Sciatic nerve (tissue), 2 donors: ENCODE measurements at places on chromosomes 4 and X.

GRCh38 chr4:109256818-109257217 lies 45.6 kb downstream of the COL25A1 start:
- DNase-seq = no peak

- DNase-seq = no peak
These were observed 6.3 kb upstream of the HPRT1 start for GRCh38 chrX:134453631-134454030.

- DNase-seq = peak; percentile 58
These were observed 36.9 kb downstream of the EVC start for GRCh38 chr4:5747738-5748375.

DNA sequence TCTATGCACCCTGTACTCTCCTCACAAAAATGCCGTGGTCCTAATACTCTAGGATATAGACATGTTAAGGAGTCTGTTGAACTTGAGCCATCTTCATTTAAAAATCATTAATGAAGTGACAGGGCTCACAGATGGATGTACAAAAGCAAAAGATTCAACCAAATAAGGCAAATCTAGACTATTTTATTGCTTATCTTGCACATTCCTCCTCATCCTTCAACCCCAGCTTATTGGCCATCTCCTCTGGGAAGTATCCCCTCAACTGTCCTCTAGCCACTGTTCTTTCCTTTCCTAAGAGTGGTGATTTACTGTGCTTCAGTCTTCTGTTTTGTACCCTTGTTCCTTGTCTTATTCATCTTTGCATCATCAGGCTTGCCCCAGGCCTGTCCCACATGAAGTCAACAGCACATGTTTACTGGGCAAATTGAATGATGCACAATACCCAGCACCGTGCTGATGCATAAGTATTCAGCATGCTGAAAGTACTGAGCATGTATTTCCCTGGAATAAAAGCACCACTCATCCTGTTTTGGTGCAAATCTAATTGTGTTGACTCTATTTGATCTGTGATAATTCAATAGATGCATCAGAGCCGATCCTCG lies 287.3 kb upstream of the CLNK start:
- DNase-seq = no peak

DNA sequence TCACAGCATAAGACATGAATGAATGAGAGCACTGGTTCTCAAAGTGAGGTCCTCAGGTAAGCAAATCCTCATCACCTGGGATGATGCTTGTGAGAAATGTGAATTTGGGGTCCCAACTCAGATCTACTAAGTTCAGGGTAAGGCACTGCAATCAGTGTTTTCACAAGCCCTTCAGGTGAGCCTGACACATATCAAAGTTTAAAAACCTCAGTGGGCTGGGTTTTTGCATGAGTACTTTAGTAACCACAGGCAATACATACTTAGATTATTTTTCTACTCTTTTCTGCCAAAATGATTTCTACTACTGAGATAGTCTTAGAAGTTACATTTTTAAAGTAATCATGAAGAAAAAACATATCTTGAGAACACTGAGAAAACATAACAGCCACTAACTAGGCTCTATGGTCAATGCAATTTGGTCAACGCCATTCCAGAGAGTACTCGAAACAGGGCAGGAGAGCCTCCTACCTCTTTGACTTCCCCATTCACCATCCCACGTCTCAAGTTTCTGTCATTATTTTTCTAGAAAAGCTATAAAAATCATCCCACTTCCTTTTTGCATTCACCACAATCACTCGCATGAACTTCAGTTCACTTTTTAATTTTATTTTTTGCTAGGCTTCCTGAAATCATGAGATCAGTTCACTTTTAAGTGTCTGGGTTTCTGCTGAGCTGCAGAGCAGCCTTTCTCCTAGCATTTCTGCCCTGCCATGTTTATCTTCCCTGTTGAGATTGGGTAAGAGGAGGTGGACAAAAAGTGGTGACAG lies 73.8 kb downstream of the MFAP3L start:
- no peak for DNase-seq

DNA sequence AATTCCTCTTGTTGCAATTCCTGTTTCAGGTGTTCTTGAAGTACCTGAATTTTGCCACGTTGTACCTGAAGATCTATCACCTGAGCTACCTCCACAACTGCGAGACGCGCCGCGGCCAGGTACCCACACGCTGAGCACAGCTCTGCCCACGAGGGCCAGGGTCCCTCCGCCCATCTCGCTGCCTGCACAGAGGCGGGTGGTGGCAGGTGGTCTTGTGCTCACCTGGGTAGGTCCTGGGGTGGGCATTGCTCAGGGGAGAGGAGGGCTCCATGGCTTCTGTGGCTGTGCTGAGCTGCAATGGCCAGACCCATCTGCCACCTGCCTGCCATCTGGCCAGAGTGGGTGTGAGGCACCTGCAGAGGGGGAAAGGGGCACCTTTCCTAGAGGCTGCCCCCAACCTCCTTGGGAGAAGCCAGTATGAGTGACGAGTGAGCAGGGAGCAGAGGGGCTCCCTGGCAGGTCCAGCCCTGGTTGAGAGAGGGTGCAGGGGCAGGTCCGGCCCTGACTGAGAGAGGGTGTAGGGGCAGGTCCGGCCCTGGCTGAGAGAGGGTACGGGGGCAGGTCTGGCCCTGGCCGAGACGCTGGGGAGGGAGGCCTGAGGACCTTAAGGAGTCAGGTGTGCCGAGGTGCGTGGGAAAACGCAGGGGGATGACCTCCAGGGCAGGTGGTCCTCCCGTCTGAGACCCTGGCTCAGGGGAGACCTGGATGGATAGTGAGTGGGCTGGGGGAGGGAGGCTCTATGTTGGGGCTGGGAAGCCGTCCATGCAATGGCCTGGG lies 10.7 kb downstream of the PDE6B start:
- no peak for DNase-seq

DNA sequence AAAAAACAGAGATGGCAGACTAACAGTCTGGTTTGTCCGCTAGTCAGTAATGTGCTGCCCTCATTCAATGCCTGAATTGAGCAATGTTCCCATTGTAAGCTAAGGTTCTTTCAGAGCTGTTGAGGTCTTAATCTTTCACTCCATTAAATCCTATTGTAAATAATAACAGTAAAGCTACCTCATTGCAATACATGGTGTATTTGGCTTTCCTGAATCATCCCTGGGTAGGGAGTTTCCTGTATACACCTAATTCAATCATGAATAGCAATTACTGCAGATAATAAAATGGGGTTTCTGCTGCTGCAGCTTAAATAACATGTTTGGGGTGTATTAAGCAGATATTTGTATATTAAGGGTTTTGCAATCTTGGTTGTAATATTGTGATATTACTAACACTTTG lies 1100.2 kb upstream of the INTU start:
- DNase-seq = no peak

- no peak for DNase-seq
These were observed 43.6 kb downstream of the RTL9 start for GRCh38 chrX:110402091-110402849.

GRCh38 chrX:115284877-115285276 lies 4.6 kb upstream of the LUZP4 start:
- DNase-seq = no peak

GRCh38 chrX:43836435-43837184 lies 45.6 kb downstream of the MAOB start:
- no peak for DNase-seq
